ENCODE measurements at places on chromosomes 4 and X.

DNA sequence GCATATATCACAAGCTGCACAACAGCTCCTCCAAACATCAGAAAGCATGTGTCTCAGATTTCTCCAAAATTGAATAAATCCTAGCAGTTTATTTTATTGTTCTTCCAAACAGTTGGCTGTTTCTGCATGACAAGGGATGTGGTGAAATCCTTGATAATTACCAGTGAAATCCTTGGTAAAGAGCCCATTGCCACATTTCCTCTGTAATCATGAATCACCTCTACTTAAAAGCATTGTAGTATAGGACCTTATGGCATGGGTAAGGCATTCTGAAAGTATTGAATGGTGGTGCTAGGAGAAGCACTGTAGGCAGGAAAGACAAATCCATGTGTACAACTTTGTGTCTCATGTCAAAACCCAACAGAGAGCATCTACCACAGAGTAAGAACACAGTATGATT lies 135.8 kb upstream of the NDST3 start:
- no peak for DNase-seq

GRCh38 chr4:38004887-38005286 lies 44.7 kb downstream of the PTTG2 start:
- DNase-seq, result no peak

- DNase-seq, result no peak
Observed at GRCh38 chrX:78769101-78769755, 21.7 kb downstream of the LPAR4 start.

DNA sequence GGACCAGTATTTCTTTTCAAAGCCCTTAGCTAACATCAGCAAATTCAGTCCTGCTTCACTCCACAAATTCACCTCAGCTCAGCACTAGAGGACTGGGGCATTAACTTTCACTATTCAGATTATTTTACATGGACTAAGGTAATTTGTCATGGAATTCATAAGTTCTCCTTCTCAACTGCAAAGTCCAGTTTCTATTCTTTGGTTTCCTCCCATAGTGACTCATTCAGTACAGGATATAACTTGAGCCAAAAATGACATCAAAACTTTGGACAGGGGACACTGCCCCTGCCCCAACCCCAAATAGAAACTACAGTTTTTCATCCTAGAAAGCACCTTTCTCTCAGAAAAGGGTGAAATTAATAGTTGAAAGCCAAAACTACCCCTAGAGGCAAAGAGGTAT lies 52.7 kb downstream of the COX7B2 start:
- DNase-seq, result no peak

- DNase-seq, result no peak
Observed at GRCh38 chrX:38774249-38774648, 27.0 kb upstream of the MID1IP1 start.

- no peak for DNase-seq
Observed at GRCh38 chr4:141636771-141637460, 533 bp downstream of the IL15 start.

DNA sequence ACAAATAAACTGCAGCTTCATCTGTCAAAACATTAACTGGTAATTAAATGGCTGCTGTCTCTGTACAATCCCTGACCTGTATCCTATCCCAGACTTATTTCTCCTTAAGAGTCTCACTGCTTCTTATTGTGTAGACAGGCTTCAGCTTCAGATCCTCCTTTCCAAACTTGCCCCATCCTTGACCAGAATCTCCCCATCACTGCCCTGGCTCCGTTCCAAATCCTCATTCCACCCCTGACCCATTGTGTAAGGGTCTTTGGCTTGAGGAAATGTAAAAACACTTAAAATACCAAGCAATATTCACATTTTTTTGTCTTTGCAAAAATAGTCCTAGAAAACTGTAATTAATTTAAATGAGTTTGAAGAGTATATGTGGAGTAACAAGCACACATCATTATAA lies 152.6 kb upstream of the VEGFC start:
- no peak for DNase-seq

- no peak for DNase-seq
Observed at GRCh38 chr4:96598465-96598864, 758.6 kb downstream of the PDHA2 start.

DNA sequence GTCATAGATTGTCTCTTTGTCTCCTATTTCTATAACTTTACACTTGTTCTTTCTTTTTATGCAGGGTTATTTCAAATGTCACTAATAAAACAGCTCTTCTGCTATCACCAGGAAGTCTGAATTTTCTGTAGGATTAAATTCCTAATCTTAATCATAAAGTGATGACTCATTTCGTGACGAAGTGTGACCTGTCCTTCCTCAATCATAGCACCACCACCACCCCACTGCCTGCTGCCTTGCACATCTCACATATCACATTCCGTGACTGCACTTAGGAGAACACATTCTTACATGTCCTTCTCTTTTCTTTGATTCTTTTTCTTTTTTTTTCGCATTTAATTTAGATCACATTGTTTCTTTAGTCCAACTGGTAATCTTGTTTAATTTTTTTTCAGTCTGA lies 57.7 kb upstream of the UGT2B7 start:
- no peak for DNase-seq

Measured in NCI-H2227 treated with DMSO at 0.1 percent for 48 hours (cell line).